ENCODE measurements at places on chromosomes 7 and 10. TPM values are rescaled to one million over a fixed set of nuclear protein-coding genes. Genes with fewer than 3 reads are reported as not detected.
A peak's percentile ranks its signal among the peaks of the same experiment; 100 is the strongest.

DNA sequence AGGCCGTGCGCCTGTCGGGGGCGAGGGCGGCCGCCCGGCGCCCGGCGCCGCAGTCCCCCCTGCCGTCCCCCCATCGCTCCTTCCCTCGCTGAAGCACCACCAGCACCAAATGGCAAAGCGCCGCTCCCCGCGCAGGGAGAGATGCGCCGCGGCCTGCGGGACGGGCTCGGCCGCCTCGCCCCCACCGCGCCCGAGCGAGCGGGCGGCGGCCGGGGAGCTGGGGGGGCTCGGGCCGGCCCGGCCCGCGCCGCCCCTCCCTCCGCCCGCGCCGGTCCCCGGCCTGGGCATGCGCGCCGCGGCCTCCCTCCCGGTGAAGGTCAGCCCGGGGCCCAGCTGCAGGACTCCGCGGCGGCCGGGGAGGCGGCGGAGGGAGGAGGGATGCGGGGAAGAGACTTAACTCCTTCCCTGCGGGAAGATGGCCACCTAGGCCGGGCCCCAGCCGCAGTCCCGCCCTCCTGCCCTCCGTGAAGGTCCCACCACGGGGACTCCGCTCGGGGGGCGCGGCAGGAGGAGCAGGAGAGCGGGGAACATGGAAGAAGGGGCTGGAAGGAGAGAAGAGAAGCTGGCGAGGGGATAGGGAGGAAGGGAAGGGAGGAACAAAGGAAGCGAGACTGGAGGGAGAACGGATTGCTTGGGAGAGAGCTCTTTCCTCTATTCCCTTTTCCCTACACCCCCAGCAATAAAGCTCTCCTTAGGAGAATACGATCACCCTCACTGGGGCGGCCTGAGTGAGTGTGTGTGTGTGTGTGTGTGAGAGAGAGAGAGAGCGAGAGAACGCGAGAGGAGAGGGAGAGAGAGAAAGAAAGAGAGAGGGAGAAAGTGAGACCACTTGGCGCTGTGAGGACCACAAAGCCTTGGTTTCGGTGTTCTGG lies 3.4 kb upstream of the SMARCD3 start:
- peak overlapping the region; percentile 93 for H3K4me3 ChIP-seq
- DNase-seq = peak; percentile 87
- peak overlapping the region; percentile 93 for H3K27ac ChIP-seq
- H3K27me3 ChIP-seq = peaks cover 23% of the 10 kb centered on the region
- H3K4me1 ChIP-seq = peaks cover 29% of the 10 kb centered on the region
- H3K36me3 ChIP-seq = no peaks in the 10 kb centered on the region

- no peak overlapping the region for H3K27ac ChIP-seq
- no peaks in the 10 kb centered on the region for H3K36me3 ChIP-seq
- no peaks in the 10 kb centered on the region for H3K27me3 ChIP-seq
Measured at GRCh38 chr10:104441329-104442000, 87.8 kb downstream of the CFAP58 start.

- no peaks in the 10 kb centered on the region for H3K27me3 ChIP-seq
- H3K27ac ChIP-seq = no peak overlapping the region
- no peaks in the 10 kb centered on the region for H3K4me1 ChIP-seq
- peaks cover 14% of the 10 kb centered on the region for H3K36me3 ChIP-seq
- no peak for DNase-seq
Measured at GRCh38 chr7:149109969-149110368, 16.2 kb downstream of the ZNF425 start.

- H3K36me3 ChIP-seq = peaks cover 13% of the 10 kb centered on the region
- DNase-seq = no peak
- no peaks in the 10 kb centered on the region for H3K27me3 ChIP-seq
- H3K4me3 ChIP-seq = peak overlapping the region; percentile 42
- H3K4me1 ChIP-seq = peaks cover 20% of the 10 kb centered on the region
Measured at GRCh38 chr7:70480927-70481569, 650.9 kb upstream of the GALNT17 start.

DNA sequence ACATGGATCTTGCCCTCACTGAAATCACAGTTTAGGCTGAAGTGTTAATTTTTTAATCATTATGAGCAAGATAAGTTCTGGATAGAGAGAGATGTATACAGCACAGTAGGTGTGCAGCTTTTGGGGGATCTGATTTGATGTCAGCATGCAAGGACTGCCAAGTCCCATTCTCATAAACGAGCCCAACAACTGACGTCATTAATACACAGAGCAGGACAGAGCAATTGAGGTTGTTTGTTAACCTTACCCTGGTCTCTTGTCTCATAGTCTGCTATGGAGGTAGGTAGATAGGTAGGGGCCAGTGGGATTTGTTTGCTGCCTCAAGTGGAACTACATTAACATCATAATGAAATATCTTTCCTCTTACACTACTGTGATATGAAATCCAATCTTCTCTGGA lies 8.6 kb upstream of the TMEM229A start:
- H3K4me1 ChIP-seq = no peaks in the 10 kb centered on the region
- H3K4me3 ChIP-seq = no peak overlapping the region
- H3K36me3 ChIP-seq = no peaks in the 10 kb centered on the region
- H3K27ac ChIP-seq = no peak overlapping the region
- H3K27me3 ChIP-seq = peaks cover 26% of the 10 kb centered on the region

DNA sequence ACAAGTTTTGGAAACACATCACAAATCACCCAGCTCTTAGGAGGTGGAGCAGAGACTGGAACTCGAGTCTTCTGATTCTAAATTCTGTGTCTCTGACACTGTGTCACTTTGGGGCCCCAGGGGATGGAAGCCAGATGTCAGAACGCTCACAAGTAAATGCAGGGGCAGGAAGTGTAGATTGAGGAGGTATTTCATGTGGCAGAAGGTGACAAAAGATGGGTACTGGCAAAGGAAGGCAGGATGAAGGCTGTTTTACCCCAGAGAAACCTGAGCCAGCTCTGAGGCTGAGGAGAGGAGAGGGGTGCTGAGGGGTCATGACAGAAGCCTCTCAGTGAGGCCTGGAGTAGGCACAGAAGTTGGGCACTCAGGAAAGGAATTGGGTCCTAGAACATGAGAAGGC lies 6.0 kb upstream of the PURB start:
- H3K4me1 ChIP-seq = no peaks in the 10 kb centered on the region
- no peaks in the 10 kb centered on the region for H3K36me3 ChIP-seq
- H3K4me3 ChIP-seq = no peak overlapping the region
- peaks cover 6% of the 10 kb centered on the region for H3K27me3 ChIP-seq
- peak overlapping the region; percentile 11 for H3K27ac ChIP-seq

GRCh38 chr10:11443468-11444154 lies 167.8 kb downstream of the USP6NL start:
- no peaks in the 10 kb centered on the region for H3K36me3 ChIP-seq
- H3K27ac ChIP-seq = no peak overlapping the region
- H3K4me1 ChIP-seq = no peaks in the 10 kb centered on the region
- peak; percentile 44 for DNase-seq
- H3K4me3 ChIP-seq = no peak overlapping the region
- H3K27me3 ChIP-seq = peaks cover 20% of the 10 kb centered on the region

DNA sequence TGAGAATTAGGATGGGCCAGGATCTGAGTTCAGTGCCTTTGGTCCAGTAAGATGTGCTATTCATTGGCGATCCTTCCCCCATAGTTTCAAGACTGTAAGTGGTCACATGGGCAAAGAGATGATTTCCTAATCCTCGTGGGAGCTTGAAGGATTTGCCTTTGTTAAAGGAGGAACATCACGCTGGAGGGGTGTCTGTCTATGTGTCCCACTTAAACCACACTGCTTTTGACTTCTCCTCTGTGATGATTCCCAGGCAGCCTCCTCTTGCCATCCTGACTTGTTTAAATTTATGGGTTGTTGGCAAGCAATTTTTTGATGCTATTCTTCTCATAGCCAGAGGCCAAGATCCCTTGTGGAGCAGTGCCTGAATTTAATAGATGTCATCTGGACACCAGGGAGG lies 154.0 kb downstream of the TCF7L2 start:
- DNase-seq = no peak
- H3K27ac ChIP-seq = no peak overlapping the region
- peaks cover 30% of the 10 kb centered on the region for H3K36me3 ChIP-seq
- H3K4me3 ChIP-seq = no peak overlapping the region
- peaks cover 60% of the 10 kb centered on the region for H3K4me1 ChIP-seq
- no peaks in the 10 kb centered on the region for H3K27me3 ChIP-seq

GRCh38 chr10:13536674-13537366 lies 8.0 kb upstream of the BEND7 start:
- no peaks in the 10 kb centered on the region for H3K36me3 ChIP-seq
- H3K27me3 ChIP-seq = peaks cover 24% of the 10 kb centered on the region
- no peak for DNase-seq
- H3K27ac ChIP-seq = no peak overlapping the region
- H3K4me3 ChIP-seq = no peak overlapping the region
- H3K4me1 ChIP-seq = peaks cover 4% of the 10 kb centered on the region

DNA sequence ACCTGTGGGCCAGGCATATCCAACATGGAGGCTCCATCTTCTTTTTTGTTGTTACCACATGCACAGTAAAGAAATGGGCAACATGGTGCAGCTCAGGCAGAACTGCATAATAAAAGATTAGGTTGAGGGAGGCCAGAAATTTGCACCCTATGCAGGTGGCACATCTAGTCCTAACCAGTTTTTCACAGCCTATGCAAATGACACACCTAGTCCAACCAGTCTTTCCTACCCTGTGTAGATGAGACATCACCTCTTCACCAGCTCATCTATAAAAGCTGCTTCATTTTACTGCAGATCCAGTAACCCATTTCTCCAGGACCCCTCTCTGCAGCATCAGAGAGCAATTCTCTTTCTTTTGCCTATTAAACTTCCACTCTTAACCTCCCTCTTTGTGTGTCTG lies 411.0 kb upstream of the PCDH15 start:
- H3K4me1 ChIP-seq = no peaks in the 10 kb centered on the region
- no peak overlapping the region for H3K4me3 ChIP-seq
- no peaks in the 10 kb centered on the region for H3K27me3 ChIP-seq
- DNase-seq = no peak
- no peak overlapping the region for H3K27ac ChIP-seq
- H3K36me3 ChIP-seq = no peaks in the 10 kb centered on the region

DNA sequence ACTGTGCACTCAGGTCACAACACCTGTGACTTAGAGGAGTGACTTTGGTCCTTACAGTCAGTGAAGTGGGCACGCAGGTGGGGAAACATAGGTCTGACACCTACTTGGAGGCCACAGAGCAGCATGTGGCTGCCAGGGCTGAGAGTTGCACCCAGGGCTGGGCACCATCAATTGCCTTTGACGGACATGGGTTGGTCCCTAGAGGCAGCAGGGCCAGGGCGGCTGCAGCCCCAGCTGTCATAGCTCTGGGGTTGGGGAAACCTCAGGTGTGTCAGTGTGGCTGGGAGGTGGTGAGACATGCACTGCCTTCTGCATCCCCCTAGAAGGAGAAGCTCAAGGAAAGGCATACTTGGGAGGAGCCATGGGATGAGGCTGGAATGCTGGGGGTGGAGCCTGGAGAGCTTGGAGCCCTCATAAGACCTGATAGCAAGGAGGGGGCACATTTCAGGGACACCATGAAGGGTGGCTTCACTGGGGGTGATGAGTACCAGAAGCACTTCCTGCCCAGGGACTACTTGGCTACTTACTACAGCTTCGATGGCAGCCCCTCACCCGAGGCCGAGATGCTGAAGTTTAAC lies at the start of gene INMT:
Gene INMT, plus strand, starts transcription at position 440 of the 578 bp plus-strand sequence. Its CDS starts 16 bp downstream, at position 456.
- peaks cover 7% of the 10 kb centered on the region for H3K4me1 ChIP-seq
- no peaks in the 10 kb centered on the region for H3K36me3 ChIP-seq
- no peak within 1 kb of the TSS for H3K27ac ChIP-seq
- H3K4me3 ChIP-seq = no peak within 1 kb of the TSS

DNA sequence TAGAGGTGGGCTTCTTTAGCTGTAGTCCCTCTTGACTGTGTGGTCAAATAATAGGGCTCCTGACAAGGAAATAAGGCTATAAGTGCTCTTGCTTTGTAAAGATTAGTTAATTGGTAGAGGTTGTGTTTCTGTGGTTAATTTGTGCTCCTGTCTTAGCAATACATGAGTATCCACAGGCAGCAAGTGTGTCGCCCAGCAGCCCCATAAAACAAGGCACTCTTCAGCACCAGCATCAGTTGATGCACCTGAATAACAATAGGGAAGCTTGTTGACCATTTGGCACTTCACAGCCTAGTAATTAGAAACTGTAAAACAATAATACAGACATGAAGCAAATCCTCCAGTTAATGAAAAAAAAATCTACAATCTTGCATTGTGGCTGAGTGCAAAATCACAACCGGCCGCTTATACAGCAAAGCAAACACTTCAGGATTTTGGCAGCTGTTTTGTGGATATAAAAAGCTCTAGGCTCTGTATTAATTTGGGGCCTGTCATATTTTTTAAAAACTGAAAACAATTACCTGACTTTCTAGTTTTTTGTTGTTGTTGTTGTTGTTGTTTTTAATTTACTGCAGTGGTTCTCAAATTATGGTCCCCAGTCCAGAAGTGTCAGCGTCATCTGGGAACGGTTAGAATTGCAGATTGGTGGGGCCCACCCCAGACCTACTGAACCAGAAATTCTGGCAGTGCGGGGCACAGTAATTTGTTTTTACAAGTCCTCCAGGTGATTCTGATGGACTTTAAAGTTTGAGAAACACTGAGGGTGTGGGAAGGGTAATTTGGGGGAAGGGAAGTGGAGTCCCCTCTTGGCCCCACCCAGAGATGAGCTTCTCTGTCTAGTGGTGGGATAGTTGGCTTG lies 56.8 kb downstream of the AUTS2 start:
- peak overlapping the region; percentile 82 for H3K27ac ChIP-seq
- H3K4me1 ChIP-seq = peaks cover 67% of the 10 kb centered on the region
- peak overlapping the region; percentile 48 for H3K4me3 ChIP-seq
- H3K36me3 ChIP-seq = no peaks in the 10 kb centered on the region
- H3K27me3 ChIP-seq = no peaks in the 10 kb centered on the region

DNA sequence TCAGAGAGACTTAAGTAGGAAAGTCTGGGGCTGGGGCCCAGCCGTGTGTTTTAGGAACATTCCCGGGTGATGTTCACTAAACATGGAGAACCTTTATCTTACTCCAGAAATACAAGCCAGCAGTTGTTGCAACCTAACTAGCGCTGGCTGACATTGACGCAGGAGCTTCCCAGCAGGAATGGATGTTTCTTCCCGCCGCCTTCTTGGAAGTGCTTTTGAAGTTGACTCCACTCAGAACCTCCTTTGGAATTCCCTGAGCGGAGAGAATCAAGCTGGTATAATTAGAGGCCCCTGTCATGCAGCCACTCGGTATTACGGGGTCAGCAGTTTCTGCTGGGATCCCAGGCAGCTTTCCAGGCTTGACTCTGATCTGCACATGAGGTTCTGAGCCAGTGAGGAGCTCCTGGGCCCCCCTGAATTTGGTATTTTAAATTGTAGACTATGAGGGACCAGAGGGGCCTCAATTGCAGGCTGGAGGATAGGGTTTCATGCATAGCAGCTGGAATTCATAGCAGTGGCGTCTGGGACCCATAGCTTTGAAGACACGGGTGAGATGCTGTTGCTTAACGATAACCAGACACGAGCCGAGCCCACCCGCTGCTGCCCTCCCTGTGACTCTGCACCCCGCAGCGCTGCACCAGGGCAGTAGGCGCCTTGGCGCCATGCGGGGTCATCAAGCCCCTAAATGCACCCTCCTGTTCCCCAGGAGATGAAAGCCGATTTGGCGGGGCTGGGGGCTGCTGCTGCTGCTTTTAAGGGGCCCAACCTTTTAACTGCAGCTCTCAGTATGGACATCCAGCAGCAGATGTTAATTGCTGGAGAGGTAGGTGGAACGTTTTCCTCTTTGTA lies 61.8 kb downstream of the EEPD1 start:
- peak overlapping the region; percentile 53 for H3K4me3 ChIP-seq
- H3K27ac ChIP-seq = peak overlapping the region; percentile 66
- peak; percentile 80 for DNase-seq
- peaks cover 63% of the 10 kb centered on the region for H3K4me1 ChIP-seq
- peaks cover 15% of the 10 kb centered on the region for H3K36me3 ChIP-seq

- peaks cover 3% of the 10 kb centered on the region for H3K27me3 ChIP-seq
- DNase-seq = no peak
- H3K4me3 ChIP-seq = no peak overlapping the region
- no peak overlapping the region for H3K27ac ChIP-seq
- H3K4me1 ChIP-seq = peaks cover 17% of the 10 kb centered on the region
- no peaks in the 10 kb centered on the region for H3K36me3 ChIP-seq
Measured at GRCh38 chr7:94177441-94177840, 173.3 kb upstream of the BET1 start.

Gene WASHC2C
- total RNA-seq = 45.5 TPM

Gene CHRM2
- 11.4 TPM for total RNA-seq

Gene OR2A1
- not detected for total RNA-seq

Gene GJC3
- not detected for total RNA-seq

Gene ANKMY2
- total RNA-seq = 15.2 TPM

Gene ZNF273
- 6.2 TPM for total RNA-seq
